A549 (cell line): ENCODE measurements at places on chromosomes 12 and 14.

GRCh38 chr14:99192028-99192621 is 79.9 kb downstream of the BCL11B start:
- no peak for DNase-seq

DNA sequence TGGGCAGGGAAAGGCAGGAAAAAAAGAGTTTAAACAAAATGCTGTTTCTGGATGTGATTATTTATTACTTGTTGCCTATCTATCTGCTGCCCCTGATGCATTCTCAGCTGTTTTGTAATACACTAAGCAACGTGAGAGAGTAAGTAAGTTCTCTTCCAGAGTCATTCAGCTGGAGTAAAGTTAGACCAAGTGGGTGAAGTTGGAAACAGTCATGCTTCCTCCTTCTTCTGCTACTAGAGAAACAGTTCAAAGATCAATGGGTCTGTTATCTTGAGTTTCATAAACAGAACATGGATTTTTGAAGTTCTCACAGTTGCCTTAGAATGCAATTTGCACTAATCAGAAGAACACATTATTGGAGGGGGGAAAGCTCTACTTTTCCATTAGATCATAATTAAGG is 279.3 kb downstream of the EGLN3 start:
- no peak for DNase-seq

DNA sequence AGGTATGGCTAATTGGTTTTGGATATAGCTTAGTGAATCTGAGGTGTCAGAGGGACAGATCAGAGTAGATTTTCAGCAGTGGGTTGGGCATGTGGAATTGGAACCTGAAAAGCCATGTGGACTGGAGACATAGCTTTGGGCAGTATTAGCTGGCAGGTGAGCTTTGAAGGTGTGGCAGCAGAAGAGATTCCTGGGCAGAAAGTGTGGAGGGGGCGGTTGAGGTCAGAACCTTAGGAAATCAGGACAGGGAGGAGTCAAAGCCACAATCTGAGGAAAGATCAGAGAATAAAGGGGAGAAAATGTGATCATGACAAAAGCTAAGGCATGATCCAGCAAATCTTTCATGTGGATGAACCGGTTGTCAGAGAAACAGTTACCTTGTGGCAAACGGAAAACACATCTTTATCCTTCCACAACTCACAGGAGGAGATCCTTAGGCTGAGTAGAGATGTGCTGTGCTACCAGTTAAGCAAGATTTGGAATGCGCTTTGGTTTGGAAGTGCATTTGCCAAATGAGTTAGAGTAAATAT is 56.4 kb downstream of the PTGER2 start:
- no peak for DNase-seq

GRCh38 chr12:91037276-91037675 is 20.5 kb downstream of the KERA start:
- no peak for DNase-seq

GRCh38 chr14:104801520-104802393 is 856 bp downstream of the ZBTB42 start:
- DNase-seq = no peak

DNA sequence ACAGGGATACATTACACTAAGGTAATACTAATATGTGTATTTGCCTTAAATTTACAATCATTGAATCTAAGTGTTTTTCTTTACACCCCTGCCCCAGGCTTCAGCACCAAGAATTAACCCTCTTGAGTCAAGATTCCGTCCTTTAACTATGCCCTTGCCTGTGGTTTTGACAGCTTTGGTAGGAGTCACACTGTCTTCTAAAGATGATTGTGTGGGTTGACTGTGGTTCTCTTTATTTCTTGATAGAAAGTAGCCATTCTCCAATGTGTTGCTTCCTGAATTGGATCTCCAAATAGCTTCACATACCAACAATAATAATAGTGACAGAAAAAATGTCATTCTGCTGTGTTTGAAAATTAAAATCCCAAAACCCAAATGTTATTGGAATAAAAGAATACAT is 3.6 kb downstream of the CLEC7A start:
- no peak for DNase-seq

- no peak for DNase-seq
Observed at GRCh38 chr12:82758749-82759330, 72.1 kb downstream of the TMTC2 start.

DNA sequence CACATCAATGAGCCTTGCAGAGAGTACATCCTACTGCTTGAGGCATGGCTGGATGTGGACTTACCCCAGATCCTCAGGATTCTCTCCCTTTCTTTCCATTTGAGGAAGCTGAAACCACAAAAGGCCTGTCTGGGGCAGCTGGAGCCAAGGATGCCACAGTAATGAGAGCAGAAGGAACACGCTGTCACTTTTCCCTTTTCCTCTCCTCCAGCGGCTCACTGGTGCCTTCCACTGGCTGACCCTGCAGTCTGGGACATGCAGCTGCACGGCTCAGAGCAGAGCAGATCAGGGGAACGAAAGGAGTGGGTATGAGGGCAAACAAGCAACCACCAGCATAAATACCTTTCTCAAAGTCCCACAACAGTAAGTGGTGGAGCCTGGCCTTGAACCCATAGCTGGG is 78.2 kb downstream of the GAS2L3 start:
- DNase-seq = no peak
